HepG2 (cell line): ENCODE measurements at places on chromosomes 6 and 20. TPM values are rescaled to one million over a fixed set of nuclear protein-coding genes. Genes with fewer than 3 reads are reported as not detected.

IRAK1BP1 gene
- 1.5 and 1.9 TPM in 2 replicates for total RNA-seq

COL11A2 gene
- total RNA-seq = 0.29 and 0.55 TPM in 2 replicates

TMEM151B gene
- total RNA-seq = not detected in 2 replicates

PCSK2 gene
- total RNA-seq = not detected in 2 replicates

GLP1R gene
- total RNA-seq = not detected in 2 replicates

SLC23A2 gene
- total RNA-seq = 26.2 and 42.2 TPM in 2 replicates

PTCRA gene
- total RNA-seq = not detected in 2 replicates

SAPCD1 gene
- 0.56 and 2.5 TPM in 2 replicates for total RNA-seq

UNC93A gene
- total RNA-seq = 8.3 and 11.0 TPM in 2 replicates

ZNF311 gene
- not detected in 2 replicates for total RNA-seq

OOEP gene
- not detected in 2 replicates for total RNA-seq

E2F1 gene
- total RNA-seq = 25.3 and 39.4 TPM in 2 replicates

C6orf141 gene
- total RNA-seq = not detected in 2 replicates

MYLIP gene
- total RNA-seq = 3.4 and 4.0 TPM in 2 replicates

ZNF292 gene
- total RNA-seq = 12.8 and 15.4 TPM in 2 replicates

TRAPPC3L gene
- total RNA-seq = not detected in 2 replicates

ADGB gene
- not detected in 2 replicates for total RNA-seq

PERP gene
- total RNA-seq = 16.6 and 26.0 TPM in 2 replicates

TSPO2 gene
- not detected in 2 replicates for total RNA-seq

OGFRL1 gene
- 0.80 and 0.88 TPM in 2 replicates for total RNA-seq

CTCFL gene
- not detected in 2 replicates for total RNA-seq

VWA7 gene
- total RNA-seq = 0.79 and 0.86 TPM in 2 replicates

CTSA gene
- total RNA-seq = 63.8 and 202 TPM in 2 replicates

AURKA gene
- total RNA-seq = 224 and 335 TPM in 2 replicates

SIRPG gene
- total RNA-seq = not detected in 2 replicates

CRISP3 gene
- total RNA-seq = not detected in 2 replicates

LY86 gene
- not detected in 2 replicates for total RNA-seq

NT5E gene
- 6.4 and 9.5 TPM in 2 replicates for total RNA-seq

CASS4 gene
- total RNA-seq = 0.38 and 0.49 TPM in 2 replicates

ADGRF4 gene
- not detected in 2 replicates for total RNA-seq

PHACTR1 gene
- total RNA-seq = 0.09 TPM in 1 of 2 replicates, not detected in the other
